Cardiac muscle cell (in vitro differentiated cells and primary cell): ENCODE measurements at places on chromosomes 12 and 14. TPM values are rescaled to one million over a fixed set of nuclear protein-coding genes. Genes with fewer than 3 reads are reported as not detected.

- DNase-seq: no peak
Measured at GRCh38 chr14:77407158-77407557, 16.2 kb downstream of the NOXRED1 start.

DNA sequence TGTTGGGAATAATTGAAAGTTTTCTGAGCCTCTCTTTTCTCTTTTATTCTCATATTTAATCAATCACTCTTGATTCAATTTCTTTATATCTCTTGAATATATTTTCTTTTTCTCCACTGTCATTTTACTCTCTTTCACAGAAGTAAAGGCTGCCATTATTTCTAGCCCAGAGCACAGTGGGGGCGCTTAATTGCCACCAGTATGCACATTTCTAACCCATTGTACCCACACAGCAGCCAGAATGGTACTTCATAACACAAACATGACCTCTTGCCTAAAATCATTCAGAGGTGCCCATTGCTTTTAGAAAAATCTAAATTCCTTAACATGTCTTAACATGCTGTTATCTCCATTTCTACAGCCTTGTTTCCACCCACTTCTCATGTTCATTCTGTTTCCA, 190.2 kb upstream of the LMO3 start:
- DNase-seq: no peak

- DNase-seq: no peak
Measured at GRCh38 chr12:50524621-50525020, 19.8 kb downstream of the DIP2B start.

DNA sequence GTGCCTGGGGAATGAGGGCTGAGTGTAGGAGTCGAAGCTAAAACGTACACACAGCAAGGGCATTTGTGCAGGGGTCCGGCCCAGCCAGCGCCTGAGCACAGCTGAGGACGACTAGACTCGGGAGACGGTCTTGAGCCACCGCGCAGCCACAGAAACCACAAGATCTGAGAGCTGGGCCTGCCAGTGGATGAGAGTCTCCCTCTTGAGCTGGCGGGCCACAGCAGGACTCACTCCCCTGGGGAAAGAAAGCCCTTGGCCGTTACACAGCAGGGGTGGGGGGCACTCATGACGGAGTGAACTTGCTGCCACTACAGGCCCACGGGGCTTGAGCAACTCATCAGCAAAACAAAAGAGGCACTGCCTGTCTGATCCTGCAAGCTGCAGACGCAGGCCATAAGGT, 23.0 kb downstream of the STX2 start:
- DNase-seq: peak; percentile 15

GPR84 gene
- total RNA-seq: 0.09 TPM in 1 of 2 replicates, not detected in the other

LRRC10 gene
- 33.5 and 44.0 TPM in 2 replicates for total RNA-seq

DNA sequence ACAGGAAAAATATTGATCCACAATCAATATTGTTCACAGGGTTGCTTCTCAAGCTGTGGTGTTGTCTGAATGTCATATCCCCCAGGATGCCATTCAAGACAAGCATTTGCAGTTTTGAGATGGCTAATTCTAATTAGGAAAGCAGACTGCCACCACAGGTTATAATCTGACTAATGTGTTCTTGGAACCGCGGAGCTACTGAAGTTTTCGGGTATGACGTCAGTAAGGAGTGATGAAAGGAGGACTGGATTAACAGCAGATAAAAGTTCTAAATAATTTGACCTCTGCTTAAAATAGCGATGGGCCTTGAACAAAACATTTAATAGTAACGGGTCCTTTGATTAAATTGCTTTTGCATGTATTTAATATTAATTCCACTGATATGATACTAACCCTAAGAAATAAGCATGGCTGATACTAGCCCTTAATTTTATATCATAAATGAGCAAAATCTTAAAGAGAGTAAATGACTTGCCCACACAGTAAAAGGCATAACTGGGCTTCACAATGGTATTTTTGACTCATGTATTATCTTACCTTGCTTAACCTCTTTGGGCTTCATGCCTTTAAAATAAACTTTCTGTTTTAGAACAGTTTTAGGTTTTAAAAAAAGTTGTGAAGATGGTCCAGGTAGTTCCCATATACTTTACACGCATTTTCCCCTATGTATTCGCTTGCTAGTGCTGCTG, 50.3 kb downstream of the TSHR start:
- DNase-seq: no peak

ACVRL1 gene
- 0.81 and 5.5 TPM in 2 replicates for total RNA-seq

DNA sequence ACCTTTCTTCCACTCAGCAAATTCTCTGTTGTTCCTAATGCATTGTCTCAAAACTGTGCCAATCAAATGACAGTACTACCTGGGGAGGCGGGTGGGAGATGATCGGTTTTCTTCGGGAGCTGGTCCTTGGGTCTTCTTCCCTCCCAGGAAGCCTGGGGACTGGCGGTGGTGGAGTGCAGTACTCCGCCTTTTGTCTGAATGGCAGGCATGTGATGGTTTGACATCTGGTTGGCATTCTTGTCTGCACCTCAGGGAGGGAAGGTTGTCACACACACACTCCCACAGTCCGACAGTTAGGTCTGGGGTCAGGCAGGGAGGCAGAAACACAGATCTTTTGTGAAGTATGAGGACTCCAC, 114.8 kb downstream of the SNAPC1 start:
- DNase-seq: no peak
